ENCODE measurements at places on chromosomes 5 and 9. TPM values are rescaled to one million over a fixed set of nuclear protein-coding genes. Genes with fewer than 3 reads are reported as not detected.

Gene IL3
- not detected for total RNA-seq

DNA sequence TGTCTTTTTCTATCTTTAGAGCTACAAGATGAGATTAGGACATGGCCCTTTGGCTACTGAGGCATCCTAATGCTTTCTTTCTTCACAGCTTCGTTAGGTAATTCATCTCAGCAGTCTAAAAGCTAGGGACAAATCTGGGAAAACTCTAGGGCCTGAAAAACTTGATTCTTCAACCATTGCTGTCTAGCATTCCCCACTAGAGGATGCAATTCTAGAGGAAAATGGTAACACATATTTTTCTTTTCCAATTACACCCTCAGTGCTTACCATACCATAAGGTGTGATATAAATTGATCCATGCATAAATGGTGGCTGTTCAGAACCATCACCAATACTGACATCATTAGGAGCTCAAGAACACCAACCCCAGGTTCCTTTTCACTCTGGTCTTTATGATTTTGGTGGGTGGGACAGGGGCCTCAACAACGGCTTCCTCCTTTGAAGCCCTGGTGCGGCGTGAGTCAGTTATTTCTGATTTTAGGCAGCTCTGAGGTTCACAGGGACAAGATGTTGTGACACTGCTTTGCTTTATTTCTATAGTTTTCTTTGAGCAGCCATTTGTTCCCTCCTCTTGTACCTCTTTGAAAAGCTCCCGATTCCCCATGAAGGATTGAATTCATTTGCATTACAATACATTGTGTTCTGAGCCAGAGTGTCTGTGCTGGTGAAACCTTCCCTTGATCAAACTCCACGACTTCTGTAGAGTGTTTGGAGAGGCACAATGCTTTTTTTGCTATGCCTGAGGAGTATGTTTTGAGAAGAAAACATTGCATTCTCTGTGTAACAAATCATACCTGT is 526.0 kb upstream of the TRPC7 start:
- DNase-seq, result no peak

Gene OR1L8
- 0.22 TPM for total RNA-seq

DNA sequence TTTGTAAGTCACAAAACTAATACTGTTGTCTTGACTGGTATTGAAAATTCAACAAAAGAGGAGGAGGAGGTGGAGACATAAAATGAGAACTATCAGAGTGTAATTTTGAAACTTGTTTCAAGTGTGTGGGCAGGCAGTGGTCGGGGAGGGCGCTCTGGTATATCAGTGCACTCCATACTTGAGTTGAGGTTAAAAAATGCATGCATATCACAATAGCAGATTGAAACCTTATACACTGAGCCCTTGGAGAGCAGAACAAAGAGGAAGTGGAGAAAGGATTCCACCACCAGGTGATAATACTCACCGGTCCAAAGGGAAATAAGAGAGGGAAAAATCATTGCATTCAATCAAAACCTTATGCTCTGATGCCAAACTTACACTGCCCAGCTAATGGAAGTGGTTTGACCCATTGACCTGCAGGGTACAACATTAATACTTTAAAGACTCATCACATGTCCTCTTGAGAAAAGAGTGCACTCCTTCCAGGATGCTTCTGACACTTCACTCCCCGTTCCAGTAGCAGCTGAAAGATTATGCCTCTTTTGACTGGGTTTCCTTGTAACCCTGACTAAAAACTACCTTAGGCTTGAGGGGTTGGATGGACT is 79.5 kb upstream of the FAM169A start:
- no peak for DNase-seq

Gene CFAP90
- total RNA-seq, result not detected

GRCh38 chr9:70772601-70773000 is 348.8 kb downstream of the TRPM3 start:
- no peak for DNase-seq

Gene HTR1A
- total RNA-seq, result not detected

GRCh38 chr9:37251452-37251851 is 131.1 kb downstream of the ZCCHC7 start:
- no peak for DNase-seq

DNA sequence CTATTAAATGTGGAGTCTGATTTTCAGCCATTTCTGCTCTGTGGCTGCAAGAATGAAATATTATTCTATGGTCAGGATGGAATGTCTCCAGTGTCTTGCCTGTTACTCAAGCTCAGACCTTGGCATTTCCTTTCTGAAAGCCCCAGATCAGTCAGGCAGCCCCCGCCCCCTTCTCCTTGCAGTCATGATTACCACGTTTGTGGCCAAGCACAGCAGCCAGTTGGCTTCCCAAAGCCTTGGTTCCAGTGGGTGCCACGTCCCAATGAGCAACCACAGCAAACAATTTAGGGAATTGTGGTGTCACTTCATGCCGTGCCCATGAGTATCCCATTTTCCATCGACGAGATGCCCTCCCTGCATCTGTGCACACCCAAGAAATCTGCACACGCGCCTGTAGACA is 9.7 kb upstream of the OBP2A start:
- DNase-seq, result peak; percentile 48

GRCh38 chr9:13568841-13569601 is 289.5 kb upstream of the MPDZ start:
- no peak for DNase-seq

Gene SLC28A3
- not detected for total RNA-seq

DNA sequence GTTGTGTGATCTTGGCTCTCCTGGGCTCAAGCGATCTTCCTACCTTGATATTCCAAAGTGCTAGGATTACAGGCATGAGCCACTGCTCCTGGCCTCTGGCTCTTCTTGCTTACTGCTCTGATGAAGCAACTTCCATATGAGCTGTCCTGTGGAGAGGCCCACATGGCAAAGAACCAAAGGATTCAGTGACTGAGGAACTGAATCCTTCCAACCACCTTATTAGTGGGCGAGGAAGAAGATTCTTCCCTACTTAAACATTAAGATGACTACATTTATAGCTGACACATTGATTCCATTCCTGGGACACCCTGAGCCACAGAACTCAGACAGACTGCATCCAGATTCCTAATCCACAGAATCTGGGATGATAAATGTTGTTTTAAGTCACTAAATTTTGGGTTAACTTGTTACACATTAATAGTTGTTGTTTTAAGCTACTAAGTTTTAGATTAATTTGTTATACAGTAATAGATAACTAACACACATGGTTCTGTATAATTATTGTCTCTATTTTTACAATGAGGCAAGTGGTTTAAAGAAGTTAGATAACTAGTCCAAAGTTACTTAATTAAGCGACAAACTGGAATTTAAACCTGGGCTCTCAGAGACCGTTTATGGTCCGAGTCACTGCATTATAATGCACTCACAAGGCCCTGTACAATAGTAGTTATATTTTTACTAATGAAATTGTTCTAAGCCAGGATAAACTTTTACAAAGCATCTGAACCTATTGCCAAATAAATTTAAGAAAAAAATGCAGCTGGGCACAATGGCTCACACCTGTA is 16.7 kb upstream of the SLCO4C1 start:
- peak; percentile 78 for DNase-seq

DNA sequence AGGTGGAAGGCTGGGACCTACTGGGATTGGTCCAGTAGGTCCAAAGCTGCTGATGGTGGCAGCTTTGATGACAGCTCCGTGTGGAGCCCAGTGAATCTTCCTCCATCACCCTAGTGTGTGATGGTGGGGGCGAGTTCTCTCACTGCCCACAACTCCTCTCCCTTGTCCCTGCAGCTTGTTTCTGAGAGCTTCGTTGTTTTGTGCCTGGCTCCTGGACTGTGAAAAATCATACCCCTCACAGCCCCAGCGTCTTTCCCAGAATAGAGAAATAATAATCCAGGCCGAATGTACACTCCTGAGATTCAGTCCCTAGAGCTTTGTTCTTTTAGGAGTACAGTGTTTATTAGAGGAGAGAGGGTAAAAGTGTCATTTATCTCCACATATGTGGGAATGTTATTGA is 372.2 kb downstream of the ENC1 start:
- no peak for DNase-seq

- peak; percentile 18 for DNase-seq
These were observed 597.3 kb upstream of the SGCD start for GRCh38 chr5:155729684-155730059.

- DNase-seq, result no peak
These were observed 15.7 kb upstream of the AQP7 start for GRCh38 chr9:33418090-33418489.

Gene MLANA
- total RNA-seq, result not detected

Gene SHOC1
- not detected for total RNA-seq
